Stimulated activated CD8-positive, alpha-beta memory T cell treated with anti-CD3 and anti-CD28 coated beads, Interleukin-7, amount 100 ng/mL, for 1 hour (primary cell): ENCODE measurements at places on chromosomes 1 and 21.

GRCh38 chr1:1173793-1174415 is at the start of gene TTLL10:
TSS of gene TTLL10 (plus strand) at chr1:1173880. CDS start at chr1:1179216, 5,336 bp downstream.
- DNase-seq, result no peak

DNA sequence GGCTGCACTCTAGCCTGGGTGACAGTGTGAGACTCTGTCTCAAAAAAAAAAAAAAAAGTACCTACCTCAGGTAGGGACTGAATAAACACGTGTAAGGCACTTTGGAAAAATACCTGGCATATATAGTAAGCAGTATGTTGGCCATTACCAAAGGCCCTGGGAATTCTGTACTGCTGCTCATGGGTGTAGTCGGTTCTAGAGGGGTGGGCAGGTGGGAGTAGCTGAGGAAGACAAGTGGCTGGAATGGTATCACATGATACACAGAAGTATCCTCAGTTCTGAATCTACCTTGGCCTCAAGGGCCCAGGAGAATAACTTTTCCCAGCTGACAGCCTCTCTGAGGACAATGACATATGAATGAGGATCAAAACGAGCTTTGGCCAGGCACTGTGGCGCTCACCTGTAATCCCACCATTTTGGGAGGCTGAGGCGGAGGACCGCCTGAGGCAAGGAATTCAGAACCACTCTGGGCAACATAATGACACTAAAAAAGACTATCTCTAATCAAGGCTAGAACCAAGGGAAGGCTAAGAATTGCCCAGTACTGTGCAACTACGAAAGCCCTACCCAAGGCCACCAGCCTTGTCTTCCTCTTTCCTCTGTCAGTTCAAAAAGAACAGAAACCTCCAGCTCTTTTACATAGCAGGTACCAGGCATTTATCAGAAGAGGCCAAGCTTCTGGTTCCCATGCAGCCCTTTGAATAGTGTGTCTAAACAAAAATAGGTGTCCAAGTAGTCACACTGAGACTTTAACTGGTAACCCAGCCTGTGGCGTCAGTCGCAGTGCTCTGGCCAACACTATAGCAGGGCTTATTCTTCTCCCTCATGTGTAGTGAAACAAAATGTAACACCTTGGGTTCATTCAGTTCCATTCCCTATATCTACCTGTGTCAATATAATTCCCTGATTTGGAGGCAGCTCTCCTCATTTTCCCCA is 10.2 kb downstream of the MMACHC start:
- no peak for DNase-seq

- DNase-seq, result no peak
Measured at GRCh38 chr21:33755354-33755753, 113.1 kb downstream of the ITSN1 start.

DNA sequence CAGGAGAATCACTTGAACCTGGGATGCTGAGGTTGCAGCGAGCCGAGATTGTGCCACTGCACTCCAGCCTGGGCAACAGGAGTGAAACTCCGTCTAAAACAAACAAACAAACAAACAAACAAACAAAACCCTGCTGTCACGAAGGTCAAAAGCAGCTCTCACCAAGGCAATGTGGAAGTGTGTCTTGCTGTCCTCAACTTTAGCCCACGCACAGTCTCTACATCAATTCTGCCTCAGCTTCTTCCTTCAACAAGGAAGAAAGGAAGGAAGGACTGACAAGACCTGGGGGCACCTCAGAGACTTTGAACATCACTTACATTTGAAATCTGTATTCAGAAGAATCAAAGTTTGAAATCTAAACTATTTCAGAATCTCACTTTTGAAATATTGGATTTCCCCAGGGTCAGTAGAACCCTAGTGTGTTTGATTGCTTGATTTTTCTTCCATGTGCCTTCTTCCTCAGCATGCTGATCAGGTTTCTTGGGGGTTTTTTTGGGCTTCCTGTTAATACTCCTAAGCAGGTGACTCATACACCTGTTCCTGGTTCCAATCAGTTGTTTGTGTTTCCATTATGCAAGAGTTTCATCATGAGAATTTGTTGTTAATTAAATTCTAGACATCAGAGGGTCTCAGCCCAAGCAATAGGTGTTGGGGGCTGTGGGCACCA is 6.5 kb upstream of the CSTB start:
- no peak for DNase-seq

DNA sequence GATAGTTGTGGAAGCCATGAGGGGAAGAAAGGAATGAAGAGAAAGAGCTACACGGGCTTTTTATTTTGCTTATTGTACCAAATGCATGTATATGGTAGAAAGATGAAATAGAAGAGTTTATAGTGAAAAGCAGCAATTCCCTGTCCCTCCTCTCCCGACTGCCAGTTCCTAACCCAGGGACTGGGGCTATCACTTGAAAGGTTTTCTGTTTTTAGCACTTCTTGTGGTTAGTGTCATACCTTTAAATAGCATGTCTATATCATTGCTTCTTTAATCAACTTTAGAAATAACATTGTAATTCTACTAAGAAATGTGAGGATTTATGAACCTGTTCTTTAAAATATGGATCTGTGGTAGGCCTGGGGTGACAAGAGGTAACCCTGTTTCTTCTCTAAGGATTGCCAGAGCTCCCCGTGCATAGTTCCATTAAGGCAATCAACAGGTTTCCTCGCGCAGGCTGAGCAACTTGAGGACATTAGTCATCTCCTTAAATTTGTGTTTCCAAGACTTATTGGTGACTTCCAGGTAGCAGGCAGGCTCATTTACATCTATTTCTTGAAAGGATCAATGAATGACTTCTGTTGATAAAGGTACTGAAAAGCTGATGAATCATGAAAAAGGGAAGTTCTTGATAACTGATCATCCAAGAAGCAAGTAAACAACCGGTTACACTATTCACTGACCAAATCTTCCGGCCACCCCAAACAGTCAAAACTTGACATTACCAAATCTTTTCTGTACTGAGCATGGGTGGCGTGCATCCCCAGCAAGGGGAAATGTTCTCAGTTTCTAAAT is 37.8 kb upstream of the S1PR1 start:
- DNase-seq, result no peak

- no peak for DNase-seq
Measured at GRCh38 chr1:180301135-180301742, 71.2 kb downstream of the LHX4 start.

- DNase-seq, result no peak
Measured at GRCh38 chr1:54267815-54268761, 68.1 kb downstream of the MRPL37 start.

DNA sequence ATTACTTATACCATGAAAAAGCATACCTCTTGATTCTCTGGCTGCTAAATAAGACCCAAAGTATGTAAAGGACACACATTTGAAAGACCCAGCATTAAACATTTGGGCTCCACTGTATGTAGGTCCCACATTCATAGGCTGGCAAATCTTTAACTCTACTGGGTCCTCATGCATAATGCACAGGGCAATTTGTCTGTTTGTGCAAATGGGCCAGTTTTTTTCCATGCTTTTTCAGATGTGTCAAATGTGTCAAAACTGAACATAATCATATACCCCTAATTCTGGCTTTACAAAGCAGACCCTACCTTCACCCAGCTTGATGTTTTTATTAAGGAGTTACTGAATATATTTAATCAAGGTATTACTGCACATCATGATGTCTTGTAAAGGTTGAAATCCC is 63.7 kb downstream of the RERE start:
- DNase-seq, result no peak

DNA sequence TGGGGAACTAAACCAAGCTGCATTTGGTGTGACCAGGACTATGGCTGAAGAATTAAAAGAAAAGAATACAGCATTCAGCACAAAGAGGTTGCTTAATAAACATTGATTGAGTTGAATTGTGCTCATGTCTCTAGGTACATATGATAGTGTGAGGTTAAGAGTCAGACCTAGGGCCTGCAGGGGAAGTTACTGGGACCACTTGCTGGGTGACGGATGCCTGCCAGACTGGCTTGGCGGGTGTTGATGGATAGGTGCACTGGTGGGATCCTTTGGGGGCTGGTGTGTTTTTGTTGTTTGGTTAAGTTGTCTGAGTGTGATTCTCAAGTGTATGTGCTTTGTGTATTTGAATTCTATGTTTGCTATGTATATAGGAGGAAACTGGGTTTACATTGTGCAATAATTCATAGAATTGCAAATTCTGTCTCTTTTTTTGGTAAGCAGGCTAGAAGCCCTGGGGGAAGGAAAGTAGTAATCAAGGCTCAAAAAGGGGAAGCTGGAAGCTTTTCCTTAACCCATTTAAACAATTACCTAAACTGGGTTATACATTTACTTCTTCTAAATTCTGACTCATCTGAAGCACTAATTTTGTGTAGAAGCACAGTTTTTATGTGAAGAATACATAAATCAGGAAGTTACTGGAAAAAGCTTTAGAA is 1.8 kb downstream of the CD101 start:
- no peak for DNase-seq

DNA sequence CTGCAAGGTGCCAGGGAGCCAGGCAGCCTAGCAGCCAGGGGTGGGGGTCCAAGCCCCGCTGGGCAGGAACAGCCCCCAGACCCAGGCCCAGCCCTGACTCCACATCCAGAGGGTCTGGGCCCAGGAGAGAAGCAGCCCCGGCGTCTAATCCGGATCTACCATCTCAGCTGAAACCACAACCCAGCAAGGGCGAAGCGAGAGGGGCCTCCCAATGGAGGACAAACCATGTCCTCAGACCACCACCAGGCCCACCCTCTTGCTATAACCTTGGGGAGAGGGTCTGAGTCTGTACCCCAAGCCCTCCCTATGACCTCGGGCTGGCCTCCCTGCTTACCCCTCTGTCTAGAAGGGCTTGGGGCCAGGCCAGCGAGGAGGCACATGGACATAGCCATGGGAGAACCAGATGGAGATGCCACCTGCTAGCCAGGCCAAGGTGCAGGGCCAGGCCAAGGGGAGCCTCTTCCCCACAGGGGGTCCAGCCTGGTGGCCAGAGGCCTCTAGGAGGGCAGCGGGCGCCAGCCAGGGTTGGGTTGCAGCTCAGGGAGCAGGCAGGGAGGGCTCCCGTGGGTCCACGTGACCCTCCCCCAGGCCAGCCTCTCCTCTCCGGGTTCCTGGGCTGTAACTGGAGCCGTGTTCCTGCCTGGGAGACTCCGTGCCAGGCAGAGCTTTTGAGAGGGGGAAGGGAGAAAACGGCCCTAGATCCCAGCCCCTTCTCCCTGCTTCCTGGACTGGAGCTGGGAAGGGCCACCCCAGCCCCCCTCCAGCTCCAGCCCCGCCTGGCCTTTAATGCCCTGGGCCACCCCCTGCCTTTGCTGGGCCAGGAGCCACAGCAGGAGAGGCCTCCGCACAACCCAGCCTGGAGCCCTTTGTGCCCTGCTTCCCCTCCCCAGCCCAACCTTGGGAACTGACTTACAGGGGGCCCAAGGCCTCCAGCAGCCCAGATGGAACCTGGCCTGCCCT is 2.5 kb downstream of the WNT9A start:
- DNase-seq, result no peak

- no peak for DNase-seq
Measured at GRCh38 chr1:32874860-32875752, 4.4 kb upstream of the FNDC5 start.

DNA sequence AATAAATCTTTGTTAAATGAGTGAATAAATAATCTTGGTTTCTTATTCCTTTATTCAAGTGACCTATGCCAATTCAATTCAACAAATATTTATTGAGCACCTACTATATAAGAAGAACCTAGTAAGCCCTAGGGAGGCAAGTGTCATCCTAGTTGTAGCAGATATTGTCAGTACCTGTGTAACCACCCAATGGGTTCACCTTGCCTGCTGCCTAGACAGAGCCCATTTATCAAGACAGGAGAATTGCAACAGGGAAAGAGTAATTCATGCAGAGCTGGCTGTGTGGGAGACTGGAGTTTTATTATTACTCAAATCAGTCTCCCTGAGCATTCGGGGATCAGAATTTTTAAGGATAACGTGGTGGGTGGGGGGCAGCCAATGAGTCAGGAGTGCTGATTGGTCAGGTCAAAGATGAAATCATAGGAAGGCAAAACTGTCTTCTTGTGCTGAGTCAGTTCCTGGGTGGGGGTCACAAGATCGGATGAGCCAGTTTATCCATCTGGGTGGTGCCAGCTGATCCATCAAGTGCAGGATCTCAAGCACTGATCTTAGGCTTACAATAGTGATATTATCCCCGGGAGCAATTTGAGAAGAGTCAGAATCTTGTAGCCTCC is 53.8 kb upstream of the KCNA3 start:
- no peak for DNase-seq

- no peak for DNase-seq
Measured at GRCh38 chr1:161840363-161840762, 74.2 kb downstream of the ATF6 start.

- DNase-seq, result no peak
Measured at GRCh38 chr21:46562472-46562871, 42.4 kb downstream of the S100B start.

DNA sequence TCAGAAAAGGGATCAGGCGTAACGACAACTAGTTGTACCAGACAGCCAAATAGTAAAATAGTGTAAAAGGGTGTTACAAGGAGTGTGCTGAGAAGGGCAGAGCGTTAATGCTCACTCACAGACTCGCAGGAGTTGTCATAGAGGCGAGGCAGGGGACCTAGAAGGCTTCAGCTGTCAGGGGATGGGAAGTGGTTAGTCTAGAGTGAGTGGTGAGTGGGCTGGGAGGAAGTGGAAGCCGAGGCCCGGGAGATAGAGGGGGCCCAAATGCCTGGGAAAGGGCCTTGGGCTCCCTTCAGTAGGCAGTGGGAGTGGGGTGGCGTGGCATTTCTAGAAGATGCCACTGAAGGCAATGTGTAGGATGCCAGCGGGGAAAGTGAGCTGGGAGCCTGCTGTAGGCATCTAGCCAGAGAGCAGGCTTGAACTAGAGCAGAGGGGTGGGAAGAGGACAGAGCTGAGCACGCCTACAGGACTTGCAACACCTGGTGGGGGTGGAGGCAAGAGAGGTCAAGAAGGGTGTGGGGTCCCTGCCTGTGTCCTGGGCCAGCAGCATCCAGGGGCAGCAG is 10.3 kb downstream of the SLC6A17 start:
- no peak for DNase-seq

GRCh38 chr1:203090421-203091198 is 4.8 kb upstream of the MYOG start:
- no peak for DNase-seq

DNA sequence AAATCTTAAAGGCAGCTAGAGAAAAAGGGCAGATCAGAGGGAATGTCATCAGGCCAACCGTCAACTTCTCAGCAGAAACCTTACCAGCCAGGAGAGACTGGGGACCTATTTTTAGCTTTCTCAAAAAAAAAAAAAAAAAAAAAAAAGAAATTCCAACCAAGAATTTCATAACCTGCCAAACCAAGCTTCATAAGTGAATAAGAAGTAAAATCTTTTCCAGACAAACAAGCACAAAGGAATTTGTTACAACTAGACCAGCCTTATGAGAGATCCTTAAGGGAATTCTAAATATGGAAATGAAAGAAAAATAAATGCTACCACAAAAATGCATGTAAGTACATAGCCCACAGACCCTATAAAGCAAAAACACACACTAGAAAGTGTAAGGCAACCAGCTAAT is 267.7 kb downstream of the AKT3 start:
- no peak for DNase-seq

- no peak for DNase-seq
Measured at GRCh38 chr1:84434801-84435549, 36.7 kb downstream of the DNASE2B start.

DNA sequence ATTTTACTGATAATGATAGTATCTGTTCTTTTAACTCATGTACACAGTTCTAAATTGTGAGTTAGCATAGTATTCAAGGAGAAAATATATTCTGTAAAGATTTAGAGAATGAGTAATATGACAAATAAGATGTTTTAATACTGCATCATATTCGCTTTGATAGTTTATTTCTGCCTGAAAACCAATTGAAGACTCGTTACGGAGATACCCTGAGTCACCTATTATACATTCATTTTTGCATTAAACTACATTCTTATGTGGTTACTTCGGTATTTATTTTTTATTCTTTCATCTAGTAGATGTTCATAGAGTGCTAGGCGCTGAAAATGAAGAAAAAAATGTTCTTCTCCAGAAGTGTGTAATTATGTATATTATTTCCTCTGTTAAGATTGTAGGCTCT is 5.3 kb downstream of the UHMK1 start:
- no peak for DNase-seq
